ENCODE measurements at places on chromosomes 3 and 15. TPM values are rescaled to one million over a fixed set of nuclear protein-coding genes. Genes with fewer than 3 reads are reported as not detected.

Gene FEZF2
- total RNA-seq: not detected

Gene GREM1
- 5.8 TPM for total RNA-seq

Gene SLC28A1
- total RNA-seq: not detected

Gene VEPH1
- 0.37 TPM for total RNA-seq

Gene ECE2
- total RNA-seq: not detected

Gene DNAJC17
- total RNA-seq: 24.0 TPM

Gene STXBP5L
- not detected for total RNA-seq

Gene GOLGA6L10
- 0.78 TPM for total RNA-seq

Gene ARGFX
- total RNA-seq: not detected

Gene FGF12
- 0.81 TPM for total RNA-seq

Gene TNFAIP8L3
- total RNA-seq: 30.6 TPM

Gene SH2D7
- total RNA-seq: not detected

Gene CHST13
- total RNA-seq: 0.78 TPM

Gene IGF2BP2
- total RNA-seq: 12.8 TPM

Gene XCR1
- not detected for total RNA-seq

Gene CORO2B
- 4.1 TPM for total RNA-seq

Gene SNRPN
- total RNA-seq: 101 TPM

Gene C3orf49
- not detected for total RNA-seq

Gene ASB14
- not detected for total RNA-seq

Gene RASGRF1
- 0.39 TPM for total RNA-seq

Gene CNOT10
- total RNA-seq: 25.0 TPM

Gene CHRNA7
- 5.0 TPM for total RNA-seq

Gene OCA2
- 0.34 TPM for total RNA-seq

Gene NKIRAS1
- 12.3 TPM for total RNA-seq

Gene SRGAP3
- 0.79 TPM for total RNA-seq

Gene GOLGA6B
- not detected for total RNA-seq

Gene TBCCD1
- total RNA-seq: 5.4 TPM
